Tibial nerve (tissue), 4 donors: ENCODE measurements at places on chromosomes 6 and 20. TPM values are rescaled to one million over a fixed set of nuclear protein-coding genes. Genes with fewer than 3 reads are reported as not detected.

GRCh38 chr6:108677357-108677756 lies 116.6 kb downstream of the FOXO3 start:
- no peak for DNase-seq

DNA sequence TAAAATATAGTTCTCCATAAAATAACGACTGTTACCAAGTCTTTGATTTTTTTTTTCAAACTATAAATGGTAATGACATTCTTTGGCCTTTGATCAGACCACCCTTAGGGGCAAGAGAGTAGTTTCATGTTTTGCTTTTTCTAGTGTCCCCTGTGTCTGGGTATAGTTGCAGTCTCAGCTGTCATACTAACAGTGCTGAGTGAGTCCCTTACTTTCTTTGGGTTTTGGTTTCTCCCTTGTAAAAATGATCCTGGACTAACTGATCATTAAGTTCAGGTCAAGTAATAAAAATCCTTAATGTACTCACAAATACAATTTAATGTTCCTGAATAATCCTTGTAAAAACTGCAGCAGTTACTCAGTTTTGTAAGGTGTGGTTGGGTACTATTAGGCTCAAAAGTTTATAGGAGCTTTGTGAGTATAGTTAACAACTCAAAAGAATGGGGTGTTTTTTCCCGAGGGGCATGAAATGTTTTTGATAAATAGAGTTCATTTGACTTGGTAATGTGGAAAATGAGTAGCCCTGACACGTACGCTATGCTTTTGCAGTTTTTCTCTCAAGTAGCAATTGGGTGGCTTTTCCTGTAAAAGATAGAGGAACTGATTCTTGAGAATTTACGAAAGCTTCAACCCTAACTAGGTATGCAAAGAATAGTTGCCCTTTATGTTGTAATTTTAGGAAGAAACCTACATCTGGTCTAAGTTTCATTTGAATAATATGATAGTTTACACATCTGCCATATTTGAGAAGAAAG lies 6.2 kb downstream of the PTPN1 start:
- no peak for DNase-seq

Gene SLC44A4
- 0.84 TPM for total RNA-seq

- no peak for DNase-seq
These were observed 106.1 kb downstream of the PSMB1 start for GRCh38 chr6:170446841-170447560.

DNA sequence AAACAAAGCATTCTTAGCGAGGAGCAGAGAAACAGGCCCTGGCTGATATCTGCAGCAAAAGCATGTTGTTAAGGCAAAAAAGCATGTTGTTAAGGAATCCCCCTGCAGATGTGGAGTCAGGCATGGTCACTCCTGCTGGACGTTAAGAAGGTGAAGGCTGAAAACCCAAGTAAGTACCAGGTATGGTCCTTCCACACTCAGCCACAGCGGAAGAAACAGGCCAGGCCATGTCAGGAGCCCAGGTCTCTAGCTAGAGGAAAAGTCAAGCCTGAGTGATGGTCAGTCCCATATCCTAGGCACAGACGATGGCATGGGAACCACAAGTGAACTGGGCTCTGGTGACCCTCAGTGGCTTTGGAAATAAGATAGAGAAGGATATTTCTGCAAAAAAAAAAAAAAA lies 32.5 kb upstream of the MAS1L start:
- DNase-seq: no peak
